ENCODE measurements at places on chromosomes 5 and 9.

DNA sequence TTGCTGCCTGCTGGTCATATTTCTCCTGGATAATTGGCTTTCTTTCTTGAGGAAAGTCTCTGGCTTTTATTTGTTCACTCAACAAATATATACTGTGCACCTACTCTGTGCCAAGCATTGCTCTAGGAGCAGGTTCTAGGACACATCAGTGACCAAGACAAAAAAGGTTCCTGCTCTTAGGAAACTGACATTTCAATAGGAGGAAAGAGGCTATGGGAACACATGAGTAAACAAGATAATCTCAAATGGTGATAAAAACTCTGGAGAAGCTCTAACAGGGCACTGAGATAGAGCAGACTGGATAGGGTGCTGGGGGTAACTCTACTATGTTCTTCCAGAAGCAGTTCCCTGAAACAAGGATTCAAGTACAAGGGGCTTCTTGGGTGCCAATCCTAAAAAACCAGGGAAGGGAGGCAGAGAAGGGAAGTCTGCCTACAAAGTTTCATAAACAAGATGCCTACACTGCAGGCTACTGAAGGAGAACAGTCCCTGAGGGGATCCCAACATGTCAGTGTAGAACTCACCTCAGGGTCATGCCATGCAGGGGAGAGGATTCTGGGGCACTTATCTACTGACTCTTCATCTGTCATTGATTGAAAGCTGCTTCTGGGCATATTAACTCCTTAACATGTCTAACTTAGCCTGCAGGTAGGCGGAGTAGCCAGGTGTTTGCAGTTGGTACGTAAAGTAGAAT, 181.3 kb downstream of the GRIA1 start:
- no peak for DNase-seq

GRCh38 chr5:95667061-95667618, 15.7 kb downstream of the SPATA9 start:
- no peak for DNase-seq

- no peak for DNase-seq
Observed at GRCh38 chr9:131278702-131279111, 2.4 kb upstream of the FAM78A start.

DNA sequence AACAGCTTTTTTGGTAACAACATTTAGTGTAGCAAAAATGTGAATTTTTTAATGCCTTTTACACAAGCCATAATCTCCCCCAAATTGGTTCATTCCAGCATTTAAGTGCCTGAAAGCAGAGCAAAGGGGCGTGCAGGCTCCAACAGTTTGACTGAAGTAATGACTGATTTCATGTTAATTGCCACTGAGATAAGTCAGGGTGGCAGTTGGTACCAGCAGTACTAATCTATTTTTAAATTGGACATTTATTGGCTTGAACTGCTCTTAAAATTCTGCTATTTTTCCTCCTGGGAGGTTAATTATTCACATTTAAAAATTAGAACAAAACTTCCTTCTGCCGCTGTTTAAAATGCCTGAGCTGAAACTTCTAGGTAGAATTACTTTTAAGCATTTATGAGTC, 12.4 kb downstream of the TMEM171 start:
- DNase-seq, result no peak

GRCh38 chr9:112765281-112765680, 14.7 kb downstream of the SNX30 start:
- DNase-seq, result no peak

DNA sequence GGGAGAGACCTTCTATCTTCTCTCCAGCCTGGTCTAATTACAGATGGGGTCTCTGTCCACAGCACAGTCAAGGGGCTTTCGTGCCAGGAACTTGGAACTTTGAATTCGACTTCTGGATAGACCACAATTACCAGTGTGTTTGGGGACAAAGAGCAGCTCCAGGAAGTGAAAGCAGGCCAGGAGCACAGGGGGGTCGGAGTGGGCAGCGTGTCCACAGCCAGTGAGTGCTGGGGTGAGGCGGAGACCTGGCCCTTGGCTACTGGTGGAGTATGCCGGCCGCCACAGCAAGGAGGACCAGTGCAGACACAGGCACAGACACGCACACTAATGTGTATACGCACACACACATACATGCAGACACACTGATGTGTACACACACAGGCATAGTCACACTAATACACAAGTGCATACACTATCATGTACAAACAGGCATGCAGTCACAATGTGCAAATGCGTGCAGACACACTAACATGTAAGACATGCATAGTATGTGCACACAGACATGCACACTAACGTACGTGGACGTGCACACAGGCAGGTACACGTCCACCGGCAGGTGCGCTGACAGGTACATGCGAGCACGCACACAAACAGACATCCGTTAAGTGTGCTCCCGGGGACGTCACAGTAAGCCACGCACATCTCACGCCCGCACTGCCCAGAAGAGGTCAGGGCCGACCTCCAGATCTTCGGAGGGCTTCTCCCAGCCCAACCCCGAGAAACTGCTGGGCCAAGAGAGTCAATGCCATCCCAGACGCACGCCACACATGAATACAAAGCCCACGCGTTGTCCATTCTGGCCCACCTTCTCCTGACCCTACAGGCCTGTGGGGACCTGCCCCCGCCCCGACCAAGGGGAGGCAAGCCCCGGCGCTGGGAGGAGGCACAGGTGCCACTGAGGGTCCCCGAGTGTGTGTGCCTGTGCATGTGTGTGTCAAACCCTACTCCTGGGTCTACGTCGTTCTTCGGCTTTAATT, 46.5 kb downstream of the NKD2 start:
- no peak for DNase-seq

DNA sequence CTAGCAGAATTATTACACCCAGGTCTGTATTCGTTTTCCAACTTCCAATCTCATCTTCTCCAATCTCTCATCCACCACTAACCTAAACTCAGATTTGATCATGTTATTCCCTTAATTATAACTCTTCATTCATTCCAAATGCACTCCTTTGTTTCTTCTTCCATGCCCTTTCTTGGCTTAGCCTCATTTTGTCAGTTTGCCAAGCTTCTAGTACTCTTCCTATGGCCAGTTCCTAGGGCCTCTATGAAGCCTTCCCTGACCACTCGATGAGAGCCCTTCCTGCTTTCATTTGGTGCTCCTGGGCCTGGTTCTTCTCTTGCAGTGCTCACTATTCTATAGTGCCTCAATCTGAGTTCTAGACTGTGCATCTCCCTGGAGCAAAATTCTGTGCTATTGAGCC, 5.8 kb downstream of the FAM219A start:
- no peak for DNase-seq

DNA sequence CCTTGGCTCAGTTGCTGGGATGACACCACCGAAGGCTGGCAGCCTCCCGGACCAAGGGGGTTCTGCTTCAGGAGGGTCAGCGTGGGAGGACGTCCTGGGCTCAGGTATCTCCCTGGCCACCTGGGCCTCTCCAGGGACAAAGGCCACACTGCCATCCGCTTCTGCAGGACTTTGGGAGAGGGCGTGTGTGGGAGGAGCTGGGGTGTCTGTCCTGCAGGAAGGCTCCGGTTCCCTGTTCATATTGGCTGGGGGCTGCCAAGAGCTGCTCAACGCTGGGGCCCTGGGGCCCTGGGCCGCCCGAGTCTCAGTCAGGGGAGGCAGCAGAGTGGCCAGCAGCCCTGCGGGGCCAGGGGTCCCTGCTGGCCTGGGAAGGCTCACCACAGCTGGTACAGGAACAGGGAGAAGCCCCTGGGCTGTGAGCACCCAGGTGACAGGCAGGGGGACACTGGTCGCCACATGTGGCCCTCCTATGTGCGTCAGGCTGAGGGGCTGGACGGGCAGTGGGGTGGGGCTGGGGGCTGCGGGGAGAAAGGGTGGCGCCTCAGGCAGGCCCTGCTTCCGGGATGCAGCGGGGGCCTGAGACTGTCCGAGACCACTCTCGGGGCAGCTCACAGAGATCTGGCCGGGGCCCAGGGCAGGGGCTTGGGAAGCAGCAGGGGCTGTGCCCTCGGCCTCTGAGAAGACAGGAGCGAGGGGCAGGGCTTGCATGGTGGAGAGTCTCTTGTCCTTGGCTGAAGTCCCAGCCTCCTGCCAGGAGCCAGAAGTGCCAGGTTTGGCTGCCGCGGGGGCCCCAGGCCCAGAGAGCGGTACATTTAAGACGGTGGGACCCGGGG, 4.9 kb upstream of the CARD9 start:
- no peak for DNase-seq

GRCh38 chr9:35470340-35470739, 19.6 kb upstream of the RUSC2 start:
- no peak for DNase-seq

GRCh38 chr5:50791813-50792212, 125.4 kb downstream of the PARP8 start:
- no peak for DNase-seq

DNA sequence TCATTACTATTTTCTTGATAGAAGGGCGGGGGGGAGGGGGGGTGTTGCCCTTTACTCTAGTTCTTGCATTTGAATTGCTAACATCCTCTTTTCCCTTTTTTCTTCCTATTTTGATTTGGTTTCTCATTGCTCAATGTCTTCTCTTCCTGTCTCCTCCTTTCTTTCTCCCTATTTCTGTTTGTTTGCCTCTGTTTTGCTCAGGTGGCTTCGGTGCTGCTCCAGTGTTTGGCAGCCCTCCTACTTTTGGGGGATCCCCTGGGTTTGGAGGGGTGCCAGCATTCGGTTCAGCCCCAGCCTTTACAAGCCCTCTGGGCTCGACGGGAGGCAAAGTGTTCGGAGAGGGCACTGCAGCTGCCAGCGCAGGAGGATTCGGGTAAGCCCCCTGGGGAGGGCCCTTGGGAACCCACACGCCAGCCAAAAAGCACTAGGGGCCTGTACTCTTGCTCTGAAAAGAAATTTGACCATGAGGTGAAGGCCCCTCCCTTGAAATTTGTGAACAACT, 48.3 kb downstream of the FAM78A start:
- no peak for DNase-seq

- no peak for DNase-seq
Observed at GRCh38 chr5:91190314-91190690, 192.8 kb downstream of the ARRDC3 start.

DNA sequence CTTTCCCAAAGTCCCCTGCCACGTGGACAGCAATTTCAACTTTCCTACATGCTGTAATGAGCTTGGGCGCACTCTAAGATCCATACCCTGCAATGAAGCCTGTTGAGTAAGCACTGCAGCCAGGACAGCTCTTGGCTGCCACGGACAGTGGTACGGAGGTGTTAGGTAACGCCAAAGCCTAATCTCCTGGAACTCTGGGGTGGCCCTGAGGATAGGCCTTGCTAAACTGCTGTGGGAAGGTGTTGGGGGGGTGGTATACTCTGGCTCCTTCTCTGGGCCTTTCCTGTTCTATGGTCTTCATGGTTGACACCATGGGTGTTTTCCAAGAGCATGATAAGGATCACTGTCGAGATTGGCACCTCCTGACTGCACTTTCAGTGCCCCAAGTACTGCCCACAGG, 66.4 kb upstream of the PITX1 start:
- no peak for DNase-seq

GRCh38 chr9:125536167-125536772, 170.7 kb downstream of the MAPKAP1 start:
- peak; percentile 76 for DNase-seq

DNA sequence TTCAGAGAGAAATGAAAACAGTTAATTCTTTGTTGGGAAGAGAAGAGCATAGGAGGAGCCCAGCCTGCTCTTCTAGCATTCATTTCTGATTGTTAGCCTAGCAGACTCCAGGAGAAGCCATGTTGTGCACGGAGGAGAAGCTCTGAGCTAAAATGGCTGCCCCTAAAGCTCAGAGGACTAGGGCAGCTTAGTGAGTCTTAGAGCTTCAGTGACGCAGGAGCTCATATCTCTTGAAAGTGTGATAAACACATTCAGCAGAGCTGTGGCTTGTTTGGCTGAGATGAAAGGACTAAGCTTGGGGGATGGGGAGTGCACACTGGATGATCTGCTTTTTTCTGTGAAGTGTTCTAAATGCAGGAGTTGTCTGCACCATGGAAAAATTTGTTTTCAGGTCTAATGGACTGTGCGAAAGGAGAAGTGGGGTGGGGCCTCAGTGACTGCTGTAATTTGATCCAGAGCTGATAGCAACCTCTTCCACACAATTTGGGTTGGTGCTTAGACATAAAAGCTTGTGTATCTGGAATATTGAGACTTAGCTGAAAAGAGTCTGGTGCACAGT, 58.5 kb downstream of the ZNF462 start:
- DNase-seq, result peak; percentile 42

DNA sequence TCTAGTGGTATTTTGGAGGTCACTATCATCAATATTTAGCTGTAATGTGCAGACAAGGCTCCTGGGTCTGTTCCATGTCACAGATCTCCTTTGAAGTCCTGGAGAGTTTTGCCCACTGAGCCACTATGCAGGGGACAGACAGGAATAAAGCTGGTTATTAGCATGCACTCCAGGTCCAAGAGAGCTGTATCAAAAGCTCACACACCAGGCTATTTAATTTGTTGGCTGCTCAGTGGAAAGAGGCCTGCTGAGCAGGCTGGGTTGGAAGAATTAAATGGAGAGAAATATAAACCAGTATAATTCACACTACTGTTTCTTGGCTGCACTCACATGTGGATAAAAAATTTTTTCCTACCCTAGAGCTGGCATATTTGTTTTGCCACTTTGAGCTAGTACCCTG, 113.8 kb upstream of the TAF11L2 start:
- DNase-seq, result no peak

DNA sequence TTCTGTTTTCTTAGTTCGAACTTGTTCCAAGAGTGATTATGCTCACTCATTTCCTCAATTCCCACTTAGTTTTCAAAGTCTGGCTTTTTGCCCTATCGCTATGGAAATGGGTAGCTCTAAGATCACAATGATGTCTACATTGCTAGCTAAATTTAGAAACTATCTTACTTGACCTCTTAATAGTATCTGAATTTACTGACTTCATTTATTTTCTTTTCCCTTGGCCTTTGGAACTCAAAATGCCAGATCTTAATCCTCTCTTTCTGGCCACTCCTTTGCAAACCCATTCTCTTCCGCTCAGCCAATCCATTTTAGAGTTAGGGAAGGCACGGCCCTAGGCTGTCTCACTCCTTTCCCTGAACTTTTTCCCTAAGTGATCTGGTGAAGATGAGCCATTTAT, 137.0 kb downstream of the FER start:
- DNase-seq, result no peak

GRCh38 chr5:170382790-170383189, 6.4 kb downstream of the KCNMB1 start:
- no peak for DNase-seq

DNA sequence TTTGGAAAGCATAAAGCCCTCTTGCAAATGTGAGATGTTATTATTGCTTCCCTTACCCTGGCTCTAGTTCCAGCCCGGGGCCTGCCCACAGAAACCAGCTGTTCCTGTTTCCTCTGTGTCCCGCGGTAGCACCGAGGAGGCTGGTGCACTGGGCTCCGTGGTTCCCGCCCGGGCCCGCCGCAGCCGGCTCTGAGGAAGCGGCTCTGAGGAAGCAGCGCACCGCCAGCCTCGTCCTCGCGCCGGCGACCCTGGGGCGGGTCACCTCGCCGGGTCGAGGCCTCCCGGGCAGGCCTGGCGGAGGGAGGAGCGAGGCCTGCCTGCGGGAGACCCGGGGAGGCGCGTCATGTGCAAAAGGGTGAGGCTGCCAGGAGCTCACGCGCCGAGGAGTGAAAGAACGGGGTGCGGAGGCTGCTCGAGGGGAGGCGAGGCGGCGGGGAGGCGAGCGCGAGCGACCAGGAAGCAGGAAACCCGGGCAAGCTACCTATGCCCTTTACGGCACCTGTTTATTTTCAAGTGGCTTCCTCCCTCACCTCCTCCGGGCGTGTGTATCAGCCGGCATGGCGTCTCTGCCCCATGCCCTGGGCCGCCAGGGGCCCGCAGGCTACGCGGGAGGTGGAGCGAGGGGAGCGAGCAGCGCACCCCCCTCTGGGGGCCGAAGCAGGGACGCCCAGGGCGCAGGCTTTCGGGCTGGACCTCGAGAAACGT, 61.3 kb upstream of the MEGF10 start:
- peak; percentile 47 for DNase-seq

GRCh38 chr5:17620627-17621026, 10.4 kb downstream of the TAF11L12 start:
- no peak for DNase-seq

- no peak for DNase-seq
Observed at GRCh38 chr5:77426670-77427069, 65.4 kb downstream of the WDR41 start.

Data from PC-9 (cell line).